ENCODE measurements at places on chromosomes 11 and 22. TPM values are rescaled to one million over a fixed set of nuclear protein-coding genes. Genes with fewer than 3 reads are reported as not detected.

GRCh38 chr11:59705294-59705693 is 8.4 kb downstream of the OR10V1 start:
- DNase-seq = no peak

Gene OR5T2
- not detected for total RNA-seq

Gene TSPAN18
- 32.2 TPM for total RNA-seq

DNA sequence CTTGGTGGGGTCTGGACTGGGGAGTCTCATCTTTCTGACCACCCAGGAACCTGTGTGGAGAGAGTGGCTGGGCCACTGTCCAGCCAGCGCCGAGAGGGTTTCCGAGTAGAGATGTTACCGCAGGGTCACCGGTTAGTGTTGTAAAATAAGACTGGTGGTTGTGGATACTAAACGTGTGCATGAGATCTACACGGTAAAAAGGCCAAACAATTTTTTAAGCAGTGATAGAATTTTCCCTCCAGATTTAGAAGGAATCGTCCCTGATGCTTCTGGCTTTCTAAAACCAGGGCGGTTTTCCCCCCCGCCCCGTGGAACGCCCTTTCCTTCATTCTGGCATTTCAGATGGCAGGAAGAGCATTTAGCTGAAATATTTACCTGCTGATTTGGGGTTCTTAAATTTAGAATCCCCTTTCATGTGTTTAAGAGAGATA is 72.6 kb upstream of the PPARA start:
- no peak for DNase-seq

Gene DGCR2
- total RNA-seq = 41.4 TPM

Gene ANGPTL5
- total RNA-seq = not detected

All from urinary bladder (tissue), 4 donors.